ENCODE measurements at places on chromosomes 13 and 19. TPM values are rescaled to one million over a fixed set of nuclear protein-coding genes. Genes with fewer than 3 reads are reported as not detected.

The PTBP1 gene
- 108 TPM for polyA plus RNA-seq

The PPP2R1A gene
- 182 TPM for polyA plus RNA-seq

The LYPD5 gene
- 1.3 TPM for polyA plus RNA-seq

The PRODH2 gene
- 0.18 TPM for polyA plus RNA-seq

DNA sequence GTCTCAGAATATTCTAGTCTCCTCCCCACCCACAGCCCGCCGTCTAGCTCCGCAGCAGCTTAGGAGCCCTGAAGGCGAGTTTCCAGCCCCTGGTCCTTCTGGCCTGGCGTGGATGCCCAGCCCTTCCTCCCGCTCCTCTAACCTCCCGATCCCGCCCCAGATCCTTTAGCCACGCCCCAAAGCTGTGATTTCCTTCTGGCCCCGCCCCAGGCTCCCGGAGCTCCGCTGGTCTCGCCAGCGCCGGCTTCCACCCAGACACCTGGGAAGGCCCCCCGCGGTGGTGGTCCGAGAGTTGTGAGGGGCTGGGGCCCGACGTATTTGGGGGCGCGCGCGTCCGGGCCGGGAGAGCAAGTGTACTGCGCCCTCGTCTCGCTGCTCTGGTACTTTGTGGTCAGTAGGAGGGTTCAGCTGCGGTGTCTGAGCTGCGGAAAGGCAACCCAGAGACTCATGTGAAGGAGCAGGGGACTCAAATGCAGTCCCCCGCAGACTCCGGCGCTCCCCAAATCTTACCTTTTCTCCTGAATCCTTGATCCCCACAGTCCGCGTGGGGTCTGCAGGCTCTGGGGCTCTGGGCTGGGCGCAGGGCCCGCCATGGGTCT, at the start of gene CGB7:
TSS of gene CGB7 (minus strand) at position 114 of the 599 bp plus-strand sequence. CDS start 2,374 bp downstream, outside the sequence.
- DNase-seq: no peak

DNA sequence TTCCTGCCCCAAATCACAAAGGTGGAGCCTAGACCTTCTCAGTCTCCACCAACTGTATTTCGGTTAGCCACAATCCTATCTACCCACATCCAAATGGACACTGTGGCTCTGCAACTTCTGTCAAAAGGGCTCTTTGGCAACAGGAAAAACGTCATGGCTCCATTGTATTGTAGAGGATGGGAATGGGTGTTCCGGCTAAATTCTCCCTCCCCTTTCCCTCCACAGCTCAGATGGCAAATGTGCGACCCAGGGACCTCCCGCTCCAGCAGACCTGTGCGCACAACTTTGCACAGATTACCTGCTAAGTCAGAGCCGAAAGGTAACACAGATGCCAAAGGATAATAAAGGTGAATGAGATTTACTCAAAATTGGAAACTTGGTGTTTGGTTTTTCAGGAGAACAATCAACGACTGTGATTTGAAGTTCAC, 968 bp upstream of the KL start:
- DNase-seq: no peak

- no peak for DNase-seq
These were observed 19.4 kb downstream of the ACTN4 start for GRCh38 chr19:38666663-38667511.

DNA sequence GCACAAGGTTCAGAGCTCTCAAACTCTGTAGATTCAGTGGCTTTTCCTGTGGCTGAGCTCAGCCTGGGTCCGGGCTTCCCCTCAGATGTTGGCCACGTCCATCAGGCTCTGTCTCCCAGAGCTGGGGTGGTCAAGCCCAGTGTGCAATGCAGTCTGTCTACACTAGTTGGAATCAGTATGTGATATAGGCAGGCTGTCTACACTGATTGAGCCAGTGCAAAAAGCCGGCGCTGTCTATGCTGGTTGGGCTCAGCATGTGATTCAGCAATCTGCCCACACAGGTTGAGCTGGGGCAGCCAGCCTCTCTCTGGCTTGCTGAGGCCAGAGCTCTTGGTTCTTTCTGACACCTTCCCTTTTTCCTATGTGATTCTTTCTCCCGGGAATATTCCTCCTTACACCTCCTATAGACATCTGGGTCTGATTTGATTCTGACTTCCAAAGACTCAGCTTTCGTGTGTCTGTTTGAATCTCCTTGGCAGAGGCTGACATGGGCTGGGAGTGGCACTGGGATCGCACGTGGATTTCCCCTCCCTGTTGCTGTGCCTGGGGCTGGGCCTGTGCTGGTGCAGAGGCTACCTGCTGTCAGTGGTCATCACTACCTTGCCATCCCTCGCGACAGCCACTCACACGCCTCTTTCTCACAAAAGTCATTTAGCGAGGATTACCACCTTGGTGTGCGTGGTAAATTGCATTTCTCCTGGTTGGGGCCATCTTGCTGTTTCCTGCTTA, 9.3 kb downstream of the CHST8 start:
- no peak for DNase-seq

DNA sequence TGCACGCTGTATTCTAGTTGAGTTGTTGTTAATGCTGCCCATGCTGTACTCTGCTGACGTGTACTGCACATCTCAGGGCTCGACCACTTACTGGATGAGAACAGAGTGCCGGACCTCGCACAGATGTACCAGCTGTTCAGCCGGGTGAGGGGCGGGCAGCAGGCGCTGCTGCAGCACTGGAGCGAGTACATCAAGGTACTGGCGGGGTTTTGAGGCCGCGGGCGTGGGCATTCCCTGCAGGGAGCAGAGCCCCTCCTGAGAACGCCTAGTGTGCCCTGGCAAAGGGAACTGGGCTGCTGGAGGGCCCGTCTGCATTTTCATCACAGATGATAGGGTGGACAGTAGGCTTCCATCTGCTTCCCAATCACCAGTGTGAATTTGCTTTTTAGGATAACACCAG, 29.9 kb downstream of the CUL4A start:
- no peak for DNase-seq

- DNase-seq: no peak
These were observed 1260.3 kb upstream of the SLC10A2 start for GRCh38 chr13:104326523-104326922.

The CYP2A6 gene
- 1.5 TPM for polyA plus RNA-seq

- no peak for DNase-seq
These were observed 26.5 kb downstream of the NUMBL start for GRCh38 chr19:40663695-40664692.

GRCh38 chr19:17332360-17332676, 2.3 kb downstream of the ANO8 start:
- DNase-seq: no peak

DNA sequence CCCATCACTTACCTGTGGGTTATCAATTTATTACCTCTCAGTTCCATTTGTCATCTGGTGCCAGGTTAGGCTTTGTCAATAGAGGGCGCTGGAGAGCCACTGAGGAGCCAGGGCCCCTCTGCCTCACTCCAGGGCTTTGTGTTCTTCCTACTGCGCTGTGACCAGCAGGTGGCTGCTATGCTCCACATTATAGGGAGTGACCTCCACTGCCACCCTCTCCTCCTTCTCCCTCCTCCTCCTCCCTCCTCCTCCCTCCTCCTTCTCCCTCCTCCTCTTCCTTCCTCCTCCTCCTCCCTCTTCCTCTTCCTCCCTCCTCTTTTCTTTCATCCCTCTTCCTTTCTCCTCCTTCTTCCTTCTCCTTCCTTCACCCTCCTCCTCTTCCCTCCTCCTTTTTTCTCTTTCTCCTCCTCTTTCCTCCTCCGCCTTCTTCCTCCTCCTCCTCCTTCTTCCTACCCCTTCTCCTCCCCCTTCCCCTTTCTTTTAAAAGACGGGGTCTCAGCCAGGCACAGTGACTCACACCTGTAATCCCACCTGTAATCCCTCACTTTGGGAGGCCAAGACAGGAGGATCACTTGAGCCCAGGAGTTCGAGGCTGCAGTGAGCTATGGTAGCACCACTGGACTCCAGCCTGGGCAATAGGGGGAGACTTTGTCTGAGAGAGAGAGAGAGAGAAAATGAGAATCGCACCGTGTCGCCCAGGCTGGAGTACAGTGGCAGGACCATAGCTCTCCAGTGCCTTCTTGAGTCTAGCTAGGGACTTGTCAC, 10.3 kb upstream of the ZBTB32 start:
- peak; percentile 40 for DNase-seq

The DCT gene
- 0.15 TPM for polyA plus RNA-seq

DNA sequence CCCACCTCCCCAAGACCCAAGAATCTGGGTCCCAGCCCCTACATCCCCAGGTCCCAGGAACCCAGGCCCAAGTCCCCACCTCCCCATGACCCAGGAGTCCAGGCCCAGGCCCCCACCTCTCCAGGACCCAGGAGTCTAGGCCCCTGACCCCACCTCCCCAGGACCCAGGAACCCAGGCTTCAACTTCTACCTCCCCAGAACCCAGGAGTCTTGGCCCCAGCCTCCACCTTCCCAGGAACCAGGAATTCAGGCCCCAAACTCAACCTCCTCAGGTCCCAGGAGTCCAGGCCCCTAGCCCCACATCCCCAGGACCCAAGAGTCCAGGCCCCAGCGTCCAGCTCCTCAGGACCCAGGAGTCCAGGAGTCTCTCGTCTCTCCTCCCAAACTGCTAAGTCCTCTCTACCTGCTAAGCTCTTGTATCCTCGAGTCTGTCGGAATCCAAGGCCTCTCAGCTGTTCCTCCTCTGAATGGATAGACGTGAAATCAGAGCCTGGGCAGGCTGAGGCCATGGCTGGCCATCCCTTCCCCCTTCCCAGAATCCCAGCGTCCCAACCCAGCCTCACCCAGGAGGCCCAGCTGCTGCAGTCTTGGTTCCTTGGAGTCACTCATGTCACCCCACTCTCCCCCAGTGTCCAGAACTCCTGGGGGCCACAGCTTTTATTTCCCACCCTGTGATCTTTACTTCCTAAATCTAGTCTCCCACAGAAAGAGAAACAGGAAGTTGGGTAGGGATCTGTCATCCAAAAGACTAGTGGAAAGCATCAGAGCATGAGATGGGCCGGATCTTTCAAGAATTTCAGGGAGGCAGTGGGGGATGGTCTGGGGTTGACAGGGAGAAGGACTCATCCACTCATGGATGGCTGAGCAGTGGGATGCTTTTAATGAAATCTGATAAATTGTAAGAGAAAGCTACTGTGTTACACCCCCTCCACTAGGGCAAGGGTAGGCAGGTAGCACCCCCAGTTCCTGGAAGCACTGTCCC, at the start of gene CD209:
TSS of gene CD209 (minus strand) at position 632 of the 982 bp plus-strand sequence. CDS start at position 609, 23 bp downstream.
- no peak for DNase-seq

GRCh38 chr19:5775668-5776309, 8.8 kb downstream of the PRR22 start:
- DNase-seq: no peak

DNA sequence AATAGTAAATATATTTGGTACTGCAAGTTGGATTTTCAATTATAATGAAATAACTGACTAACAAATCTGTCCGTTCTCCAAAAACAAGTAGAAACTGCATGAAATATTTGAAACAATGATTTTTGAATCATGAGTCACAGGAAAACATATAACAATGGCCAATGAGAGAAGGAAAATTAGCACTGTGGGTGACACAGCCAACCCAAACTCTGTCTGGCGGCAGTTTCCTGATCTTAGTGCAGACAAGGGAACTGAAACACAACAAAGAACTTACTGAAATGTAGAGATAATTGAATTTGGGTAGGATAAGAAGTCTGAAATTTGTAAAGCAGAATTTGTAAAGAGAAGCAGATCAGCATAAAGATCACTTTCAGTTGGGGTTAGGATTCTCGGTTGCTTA, 2743.3 kb upstream of the PCDH20 start:
- no peak for DNase-seq

DNA sequence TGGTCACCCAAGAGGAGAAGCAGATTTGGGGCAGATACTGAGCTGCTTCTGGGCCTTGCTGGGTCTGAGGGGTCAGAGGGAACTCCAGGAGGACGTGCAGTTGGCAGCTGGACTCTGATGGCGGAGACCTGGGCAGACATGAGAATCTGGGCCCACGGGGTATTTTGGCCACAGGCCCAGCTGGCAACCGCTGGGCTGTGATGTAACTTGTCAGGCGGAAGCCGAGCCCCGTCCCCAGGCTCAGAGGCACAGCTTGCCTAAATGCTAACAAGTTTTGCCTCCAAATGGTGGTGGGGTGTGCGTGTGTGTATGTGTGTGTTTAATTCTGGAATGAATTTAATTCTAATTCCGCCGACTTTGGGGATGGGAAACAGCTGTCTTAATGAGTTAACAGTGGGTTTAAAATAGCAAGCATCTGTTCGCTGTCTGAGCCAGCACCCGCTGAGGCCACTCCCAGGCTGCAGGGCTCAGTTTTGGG, 11.6 kb downstream of the ZNRF4 start:
- peak; percentile 20 for DNase-seq

Data from urinary bladder (tissue), 4 donors.